Anterior cingulate cortex (tissue), 58 donors: ENCODE measurements at places on chromosomes 2 and 18.

- no peak for DNase-seq
Measured at GRCh38 chr18:37006742-37007141, 177.8 kb downstream of the KIAA1328 start.

DNA sequence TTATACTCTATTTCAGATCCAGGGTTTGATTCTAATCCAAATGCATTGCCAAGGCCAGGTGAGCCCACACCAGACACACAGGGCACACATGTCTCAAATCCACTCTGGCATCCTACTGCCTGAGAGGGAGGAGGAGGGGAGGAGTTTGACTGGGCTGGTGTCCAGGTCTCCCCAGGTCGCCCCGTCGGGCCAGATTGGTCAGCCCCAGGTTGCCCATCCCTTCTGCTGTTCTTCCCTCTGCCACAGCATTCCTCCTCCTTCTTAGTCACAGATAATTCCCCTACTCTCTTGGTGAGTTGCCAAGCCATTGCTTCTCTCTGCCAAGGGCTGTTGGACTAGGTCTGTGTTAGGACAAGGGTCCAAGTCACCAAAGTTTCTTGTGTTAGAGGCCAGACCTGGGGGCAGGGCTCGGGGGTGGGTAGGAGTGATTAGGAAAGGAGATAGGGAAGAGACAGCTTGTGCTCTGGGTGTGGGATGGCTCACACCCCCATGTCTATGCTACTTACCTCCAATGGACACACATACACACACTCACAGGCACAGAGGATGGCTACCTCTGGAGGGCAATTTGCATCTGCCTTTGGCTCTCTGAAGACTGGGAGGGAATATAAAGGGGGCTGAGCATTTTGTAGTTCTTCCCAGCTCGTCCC, 2.5 kb upstream of the EGR4 start:
- DNase-seq, result no peak

DNA sequence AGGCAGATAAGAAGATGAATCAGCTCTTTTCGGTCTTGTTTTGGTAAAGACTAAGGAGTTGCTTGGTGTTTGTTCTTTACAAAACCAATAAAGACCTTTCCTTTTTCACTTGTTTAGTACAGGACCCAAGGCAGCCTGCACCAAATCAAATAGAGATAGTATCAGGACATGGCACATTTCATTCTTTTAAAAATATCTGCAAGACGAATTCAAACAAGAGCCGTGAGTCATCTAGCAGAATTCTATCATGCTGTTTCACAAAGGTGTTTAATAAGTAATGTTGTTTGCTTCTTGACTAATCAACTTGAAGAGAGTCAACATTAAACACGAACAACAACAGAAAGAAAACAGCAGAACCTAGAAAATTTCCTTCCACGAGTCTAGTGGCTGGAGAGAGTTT, 102.8 kb upstream of the TTN start:
- DNase-seq, result no peak

GRCh38 chr2:72085513-72085912, 62.1 kb downstream of the CYP26B1 start:
- no peak for DNase-seq

DNA sequence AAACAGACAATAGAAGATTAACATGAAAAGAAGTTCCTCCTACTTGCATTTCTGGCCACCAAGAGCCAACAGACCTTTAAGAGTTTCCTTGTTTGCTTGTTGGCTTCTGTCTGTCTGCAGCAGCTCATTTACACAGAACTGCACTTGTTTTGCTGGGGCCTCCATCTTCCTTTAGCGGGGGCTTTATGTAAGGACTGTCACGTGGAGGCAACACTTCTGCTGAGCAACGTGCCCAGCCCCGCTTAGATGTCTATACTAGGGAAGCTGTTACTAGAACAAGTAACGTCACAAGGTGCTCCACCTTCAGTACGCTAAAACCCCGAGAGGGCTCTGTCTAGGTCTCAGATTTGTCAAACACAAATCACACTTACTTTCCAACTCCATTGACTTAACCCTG, 104.3 kb upstream of the PXDN start:
- DNase-seq, result no peak

- no peak for DNase-seq
Measured at GRCh38 chr2:56587456-56587855, 403.7 kb downstream of the CCDC85A start.
